Articular chondrocyte of knee joint (primary cell): ENCODE measurements at places on chromosomes 2 and 18. TPM values are rescaled to one million over a fixed set of nuclear protein-coding genes. Genes with fewer than 3 reads are reported as not detected.

Gene ASIC4
- under 0.01 TPM in 1 of 2 replicates, not detected in the other for total RNA-seq

Gene MLPH
- total RNA-seq, result 0.65 and 3.8 TPM in 2 replicates

Gene BCS1L
- 23.1 and 26.0 TPM in 2 replicates for total RNA-seq

Gene COL6A3
- total RNA-seq, result 1,743 and 2,116 TPM in 2 replicates

Gene CEP192
- 31.1 and 35.1 TPM in 2 replicates for total RNA-seq

Gene TMEM247
- not detected in 2 replicates for total RNA-seq

Gene DPP10
- total RNA-seq, result not detected in 2 replicates

Gene FBXO36
- total RNA-seq, result 6.5 and 6.8 TPM in 2 replicates

Gene PKP4
- total RNA-seq, result 28.9 and 30.6 TPM in 2 replicates

Gene GPBAR1
- total RNA-seq, result 0.11 and 0.26 TPM in 2 replicates

Gene ERFE
- total RNA-seq, result 3.3 and 3.7 TPM in 2 replicates

Gene LYPD6B
- total RNA-seq, result 0.52 and 2.4 TPM in 2 replicates

Gene GPR17
- not detected in 2 replicates for total RNA-seq

Gene CCDC141
- total RNA-seq, result 0.11 and 0.39 TPM in 2 replicates

Gene TMEM198
- 1.1 and 1.3 TPM in 2 replicates for total RNA-seq

Gene ANTXR1
- total RNA-seq, result 393 and 403 TPM in 2 replicates

Gene C2orf74
- 10.9 and 11.0 TPM in 2 replicates for total RNA-seq

Gene TMEM169
- 0.22 and 0.26 TPM in 2 replicates for total RNA-seq

Gene GAREM2
- 2.7 TPM in 2 replicates for total RNA-seq

Gene TFCP2L1
- total RNA-seq, result under 0.01 and 0.13 TPM in 2 replicates

Gene ECEL1
- not detected in 2 replicates for total RNA-seq

Gene SERPINB12
- total RNA-seq, result not detected in 2 replicates

Gene SP110
- total RNA-seq, result 22.2 and 26.1 TPM in 2 replicates

Gene DIPK1C
- total RNA-seq, result not detected in 2 replicates

Gene GTF2A1L
- 4.6 TPM in 1 of 2 replicates, not detected in the other for total RNA-seq

Gene MYO5B
- 6.0 and 6.6 TPM in 2 replicates for total RNA-seq

Gene UGT1A4
- not detected in 2 replicates for total RNA-seq

Gene CFC1
- total RNA-seq, result not detected in 2 replicates

Gene ASB1
- 12.6 and 14.4 TPM in 2 replicates for total RNA-seq

Gene KCNG2
- total RNA-seq, result not detected in 2 replicates

Gene AMMECR1L
- 11.8 and 14.5 TPM in 2 replicates for total RNA-seq

Gene TGFBRAP1
- 17.4 and 17.8 TPM in 2 replicates for total RNA-seq

Gene BOLL
- not detected in 2 replicates for total RNA-seq

Gene FEV
- not detected in 2 replicates for total RNA-seq

Gene SDC1
- total RNA-seq, result 22.5 and 27.3 TPM in 2 replicates

Gene ACMSD
- total RNA-seq, result not detected in 2 replicates

Gene M1AP
- 0.26 and 0.43 TPM in 2 replicates for total RNA-seq
